ENCODE measurements at places on chromosomes 13 and 19. TPM values are rescaled to one million over a fixed set of nuclear protein-coding genes. Genes with fewer than 3 reads are reported as not detected.

MCEMP1 gene
- total RNA-seq: not detected

NDUFB7 gene
- total RNA-seq: 262 TPM

POU2F2 gene
- total RNA-seq: 0.18 TPM

- DNase-seq: no peak
These were observed 243.3 kb downstream of the DCT start for GRCh38 chr13:94236132-94236531.

GRCh38 chr13:33612641-33613638 lies 205.0 kb upstream of the RFC3 start:
- no peak for DNase-seq

GRCh38 chr13:59874973-59875372 lies 288.8 kb downstream of the DIAPH3 start:
- no peak for DNase-seq

DNA sequence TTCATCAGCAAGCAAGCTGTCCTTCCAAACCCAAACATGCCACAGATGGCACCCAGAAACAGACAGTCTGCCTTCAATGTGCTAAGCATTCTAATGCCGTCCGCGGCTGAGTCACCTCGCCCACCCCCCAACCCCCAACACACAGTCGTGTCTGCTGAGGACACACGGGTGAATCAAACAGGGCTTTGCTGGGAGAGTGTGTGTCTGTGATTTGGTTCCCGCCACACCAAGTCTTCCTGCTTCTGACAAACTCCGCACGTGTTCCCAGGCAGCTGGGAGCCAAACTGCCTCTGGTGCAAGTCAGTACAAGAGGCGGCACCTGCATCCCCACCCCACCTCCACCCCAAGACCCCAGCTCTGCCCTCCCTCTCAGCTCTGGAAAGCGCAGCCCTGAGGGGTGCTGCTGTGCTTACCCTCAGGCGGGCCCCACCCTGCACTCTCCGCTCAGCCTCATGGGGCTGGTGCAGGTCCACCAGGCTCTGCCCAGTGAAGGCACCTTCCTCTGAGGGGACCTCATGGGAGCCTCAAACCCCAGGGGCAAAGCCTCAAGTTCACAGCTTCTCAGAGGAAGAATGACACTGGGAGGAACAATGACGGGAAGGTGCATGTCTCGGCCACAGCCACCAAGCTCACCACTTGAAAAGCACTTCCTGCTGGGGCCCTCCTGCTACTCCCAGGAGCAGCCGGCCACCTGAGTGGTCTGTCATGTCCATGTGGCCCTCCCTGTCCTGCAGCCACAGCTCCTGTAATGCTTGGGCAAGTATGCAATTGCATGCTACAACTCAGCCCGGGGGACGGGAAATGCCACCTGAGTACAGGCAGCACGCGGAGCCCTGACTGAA lies 15.0 kb upstream of the SLC35E1 start:
- no peak for DNase-seq

DNA sequence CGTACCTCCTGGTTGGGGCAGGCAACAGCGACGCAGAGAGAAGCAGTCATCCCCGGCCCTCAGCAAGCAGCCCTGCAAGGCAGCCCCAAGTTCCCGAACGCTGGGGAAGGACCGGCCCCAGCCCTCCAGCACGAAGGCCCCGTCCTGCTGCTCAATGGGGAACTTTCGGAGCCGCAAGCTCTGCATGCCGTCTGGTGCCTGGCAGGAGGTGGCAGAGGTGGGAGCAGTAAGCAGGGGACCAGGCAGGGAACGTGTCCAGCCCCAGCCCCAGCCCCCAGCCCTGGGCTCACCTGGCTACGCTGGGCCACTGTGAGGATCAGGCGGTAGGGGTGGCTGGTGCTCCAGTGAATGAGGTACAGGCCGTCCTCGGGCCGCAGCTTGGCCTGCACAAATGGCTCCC lies 18.1 kb downstream of the TYK2 start:
- DNase-seq: no peak

DNA sequence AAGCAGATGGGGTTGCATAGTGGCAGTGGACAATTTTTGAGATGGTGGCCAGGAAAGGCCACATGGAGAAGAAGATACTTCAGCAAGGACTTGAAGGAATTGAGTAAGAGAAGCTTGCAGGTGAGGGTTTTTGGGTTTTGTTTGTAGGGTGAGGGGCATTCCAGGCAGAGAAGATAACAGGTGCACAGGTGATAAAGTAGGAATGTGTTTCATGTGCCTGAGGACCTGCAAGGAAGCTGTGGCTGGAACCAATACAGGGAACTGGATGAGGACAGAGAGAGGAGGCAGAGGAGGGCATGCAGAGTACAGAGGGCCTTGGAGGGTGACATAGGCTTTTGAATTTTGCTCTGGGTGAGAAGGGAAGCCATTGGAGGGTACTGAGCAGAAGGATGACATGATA lies 314.5 kb downstream of the KLF12 start:
- DNase-seq: no peak

- no peak for DNase-seq
These were observed 498.6 kb downstream of the EFNB2 start for GRCh38 chr13:106036870-106037269.

DNA sequence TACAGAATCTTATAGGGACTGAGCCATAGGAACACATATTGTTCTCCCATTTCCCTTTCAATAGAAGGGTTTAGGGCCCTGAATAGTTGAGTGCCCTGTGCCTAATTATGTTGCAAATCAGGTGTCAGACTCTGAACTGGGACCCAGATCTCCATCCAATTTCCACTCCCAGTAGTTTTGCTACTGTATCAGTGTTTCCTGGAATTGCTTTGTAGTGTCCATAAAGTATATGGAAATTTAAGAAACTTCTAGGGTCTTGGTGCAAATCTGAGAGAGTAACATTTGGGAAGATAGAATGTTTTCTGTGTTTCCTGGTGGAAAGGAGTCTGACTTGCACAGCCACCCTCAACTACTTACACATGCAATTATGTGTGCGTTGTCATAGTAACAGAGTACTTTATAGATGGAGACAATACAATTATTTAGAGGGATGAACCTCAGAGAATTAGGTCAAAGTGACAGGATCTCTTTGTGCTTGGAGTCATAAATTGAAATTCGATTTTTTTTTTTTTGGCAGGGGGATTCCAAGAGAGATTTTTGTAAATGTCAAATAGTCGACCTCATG lies 646 bp upstream of the SLC10A2 start:
- no peak for DNase-seq

- DNase-seq: no peak
These were observed 33.6 kb upstream of the UBL3 start for GRCh38 chr13:29883941-29884518.
